ENCODE measurements at places on chromosomes 3 and 15. TPM values are rescaled to one million over a fixed set of nuclear protein-coding genes. Genes with fewer than 3 reads are reported as not detected.
A peak's percentile ranks its signal among the peaks of the same experiment; 100 is the strongest.

DNA sequence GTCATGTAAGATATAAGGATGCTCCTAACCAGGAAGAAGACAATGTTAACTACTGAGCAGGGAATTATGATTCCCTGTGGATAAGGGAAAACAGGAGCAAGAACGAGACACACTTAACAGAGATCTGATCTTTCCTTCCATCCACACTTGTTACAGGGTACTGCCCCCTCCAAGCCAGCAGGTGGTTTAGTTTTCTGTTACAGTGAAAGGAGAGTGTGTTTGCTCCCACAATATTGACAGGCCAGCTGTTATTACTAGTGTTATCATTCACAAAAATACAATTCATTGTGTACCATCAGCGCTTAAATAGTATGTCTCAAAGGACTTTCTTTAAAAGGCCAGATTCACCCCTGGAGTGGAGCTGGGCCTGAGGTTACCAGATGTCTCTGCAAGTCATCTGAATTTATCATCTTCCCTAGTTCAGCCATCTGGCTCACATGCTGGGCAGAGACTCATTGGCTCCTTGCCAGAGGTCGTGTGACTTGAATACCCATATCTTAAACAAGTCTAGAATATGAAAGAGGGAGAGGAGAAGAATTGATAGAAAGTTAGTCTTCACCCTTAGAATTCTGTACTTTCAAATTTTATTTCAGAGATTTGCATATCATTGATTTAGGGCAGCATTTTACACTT is 16.8 kb upstream of the FMN1 start:
- H3K4me1 ChIP-seq: no peaks in the 10 kb centered on the region
- H3K36me3 ChIP-seq: no peaks in the 10 kb centered on the region
- no peak for DNase-seq
- H3K4me3 ChIP-seq: no peak overlapping the region

The CHRFAM7A gene
- total RNA-seq: 0.96 TPM

- no peaks in the 10 kb centered on the region for H3K27me3 ChIP-seq
- no peaks in the 10 kb centered on the region for H3K36me3 ChIP-seq
- no peak overlapping the region for H3K4me3 ChIP-seq
- no peak overlapping the region for H3K27ac ChIP-seq
- no peaks in the 10 kb centered on the region for H3K4me1 ChIP-seq
These were observed 156.2 kb downstream of the PLCL2 start for GRCh38 chr3:17040990-17041377.

DNA sequence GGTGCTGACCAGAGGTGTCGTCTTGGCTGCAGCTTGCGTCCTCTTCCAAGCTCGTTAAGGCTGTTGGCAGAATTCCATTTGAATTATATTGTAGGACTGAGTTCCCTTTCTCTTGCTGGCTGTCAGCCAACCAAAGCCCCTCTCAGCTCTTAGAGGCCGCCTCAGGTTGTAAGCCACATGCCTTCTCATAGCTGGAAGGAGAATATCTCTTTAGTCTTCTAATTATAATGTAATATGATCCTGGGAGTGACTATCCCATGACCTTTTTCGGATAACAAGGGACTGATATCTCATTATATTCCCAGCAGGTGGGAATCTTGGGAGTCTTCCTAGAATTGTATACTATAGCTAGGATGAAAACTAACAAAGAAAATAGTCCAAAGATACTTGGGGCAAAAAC is 4.8 kb downstream of the SCG5 start:
- no peak for DNase-seq
- H3K27ac ChIP-seq: no peak overlapping the region
- H3K27me3 ChIP-seq: peaks cover 9% of the 10 kb centered on the region
- peaks cover 11% of the 10 kb centered on the region for H3K4me1 ChIP-seq

- no peak overlapping the region for H3K27ac ChIP-seq
- no peaks in the 10 kb centered on the region for H3K27me3 ChIP-seq
- peaks cover 2% of the 10 kb centered on the region for H3K36me3 ChIP-seq
- peaks cover 2% of the 10 kb centered on the region for H3K4me1 ChIP-seq
These were observed 81.5 kb downstream of the PPM1L start for GRCh38 chr3:160837394-160837980.

DNA sequence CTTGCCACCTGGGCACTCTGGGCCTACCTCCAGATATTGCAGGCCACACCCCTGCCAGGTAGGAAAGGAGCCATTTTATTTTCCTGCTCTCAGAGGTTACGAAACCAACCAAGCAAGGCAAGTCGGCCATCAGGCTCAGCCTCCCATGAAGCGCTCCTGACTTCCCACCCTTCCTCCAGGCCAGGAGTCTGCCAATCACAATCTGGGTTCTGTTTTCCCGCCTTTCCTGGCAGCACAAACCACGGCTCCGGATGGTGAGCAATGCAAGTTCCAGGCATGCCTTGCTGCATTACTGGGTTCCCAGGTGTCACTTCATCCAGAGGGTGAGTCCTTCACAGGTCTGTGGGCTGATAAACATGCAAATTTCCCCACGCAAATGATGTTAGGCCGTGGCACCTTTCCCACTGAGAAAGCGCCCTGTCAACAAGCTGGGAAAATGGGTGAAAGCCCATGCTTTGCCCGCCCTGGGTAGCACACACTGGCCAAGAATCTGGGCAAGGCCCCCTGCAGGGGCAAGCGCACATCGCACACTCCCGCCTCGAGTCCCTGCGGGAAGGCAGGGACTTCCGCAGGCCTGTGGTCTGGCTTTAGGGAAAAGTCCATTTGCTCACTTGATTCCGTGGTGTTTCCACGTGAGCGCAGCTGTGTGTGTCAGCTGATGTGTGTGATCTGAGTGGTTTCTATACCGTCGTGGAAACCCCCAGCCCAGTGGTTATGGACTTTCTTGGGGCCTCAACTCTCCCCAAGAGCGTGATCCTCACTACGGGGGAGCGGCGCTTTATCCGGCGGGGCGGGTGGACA is 61.6 kb upstream of the RYK start:
- H3K36me3 ChIP-seq: no peaks in the 10 kb centered on the region
- H3K27ac ChIP-seq: no peak overlapping the region
- no peak for DNase-seq
- no peak overlapping the region for H3K4me3 ChIP-seq
- peaks cover 20% of the 10 kb centered on the region for H3K4me1 ChIP-seq

The PTX3 gene
- 0.40 TPM for total RNA-seq

The TMEM158 gene
- 3.8 TPM for total RNA-seq

GRCh38 chr15:61205346-61205921 is 23.7 kb downstream of the RORA start:
- H3K27me3 ChIP-seq: no peaks in the 10 kb centered on the region
- no peaks in the 10 kb centered on the region for H3K4me1 ChIP-seq
- H3K4me3 ChIP-seq: no peak overlapping the region
- H3K27ac ChIP-seq: no peak overlapping the region
- DNase-seq: no peak

- H3K4me3 ChIP-seq: no peak overlapping the region
- no peaks in the 10 kb centered on the region for H3K27me3 ChIP-seq
These were observed 762.7 kb downstream of the ROBO1 start for GRCh38 chr3:79005084-79005483.

- H3K27me3 ChIP-seq: peaks cover 10% of the 10 kb centered on the region
- H3K36me3 ChIP-seq: peaks cover 4% of the 10 kb centered on the region
- H3K4me3 ChIP-seq: no peak overlapping the region
- no peaks in the 10 kb centered on the region for H3K4me1 ChIP-seq
- peak overlapping the region; percentile 21 for H3K27ac ChIP-seq
These were observed 21.9 kb downstream of the ACAA1 start for GRCh38 chr3:38114875-38115644.

GRCh38 chr3:160963949-160964348 is 141.2 kb downstream of the B3GALNT1 start:
- no peaks in the 10 kb centered on the region for H3K27me3 ChIP-seq
- no peak overlapping the region for H3K4me3 ChIP-seq
- DNase-seq: no peak
- H3K36me3 ChIP-seq: peaks cover 14% of the 10 kb centered on the region
- H3K4me1 ChIP-seq: peaks cover 7% of the 10 kb centered on the region
- H3K27ac ChIP-seq: no peak overlapping the region

GRCh38 chr3:87088993-87089841 is 98.3 kb upstream of the VGLL3 start:
- no peaks in the 10 kb centered on the region for H3K27me3 ChIP-seq
- H3K36me3 ChIP-seq: no peaks in the 10 kb centered on the region
- DNase-seq: no peak
- no peak overlapping the region for H3K27ac ChIP-seq
- H3K4me3 ChIP-seq: peak overlapping the region; percentile 63

DNA sequence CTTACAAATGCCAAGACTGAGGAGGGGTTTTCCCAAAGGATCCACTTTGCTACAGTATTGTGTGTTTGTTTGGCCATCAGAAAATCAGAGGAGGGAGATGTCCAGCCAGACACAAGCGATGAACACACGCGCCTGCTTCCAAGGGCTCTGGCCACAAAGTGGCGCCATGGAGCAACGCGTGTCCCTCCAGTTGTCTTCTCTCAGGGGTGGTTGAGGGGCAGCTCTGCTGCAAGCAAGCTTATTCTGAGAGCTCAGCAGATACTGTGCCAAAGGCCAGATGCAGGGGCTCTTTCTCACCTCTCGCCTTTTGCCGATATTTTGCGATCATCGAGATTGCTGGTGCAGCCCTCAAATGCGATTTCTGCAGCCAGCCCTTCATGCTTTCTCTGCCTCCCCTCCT is 88.9 kb upstream of the OSBPL11 start:
- no peaks in the 10 kb centered on the region for H3K36me3 ChIP-seq
- H3K4me3 ChIP-seq: no peak overlapping the region
- DNase-seq: no peak

- H3K36me3 ChIP-seq: no peaks in the 10 kb centered on the region
- DNase-seq: no peak
- H3K4me1 ChIP-seq: no peaks in the 10 kb centered on the region
- no peak overlapping the region for H3K4me3 ChIP-seq
- no peaks in the 10 kb centered on the region for H3K27me3 ChIP-seq
- H3K27ac ChIP-seq: no peak overlapping the region
These were observed 329.9 kb upstream of the ROBO1 start for GRCh38 chr3:80097674-80098073.

DNA sequence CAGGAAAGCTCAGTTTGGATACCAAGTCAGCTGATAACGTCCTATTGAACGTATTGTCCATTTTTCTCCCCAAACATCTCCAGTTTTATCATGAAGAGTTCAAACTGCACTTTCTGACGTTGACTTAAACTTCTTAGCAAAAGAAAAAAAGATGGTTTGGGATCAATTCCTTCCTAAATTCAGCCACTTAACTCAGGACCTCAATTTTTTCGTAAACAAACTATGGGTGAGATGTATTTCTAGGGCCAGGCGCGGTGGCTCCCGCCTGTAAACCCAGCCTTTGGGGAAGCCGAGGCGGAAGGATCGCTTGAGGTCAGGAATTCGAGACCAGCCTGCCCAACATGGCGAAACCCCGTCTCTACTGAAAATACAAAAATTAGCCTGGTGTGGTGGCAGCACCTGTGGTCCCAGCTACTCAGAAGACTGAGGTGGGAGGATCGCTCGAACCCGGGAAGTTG is 464 bp upstream of the MRPS25 start:
- peak overlapping the region; percentile 98 for H3K27ac ChIP-seq
- peak overlapping the region; percentile 96 for H3K4me3 ChIP-seq
- DNase-seq: no peak
- H3K36me3 ChIP-seq: peaks cover 6% of the 10 kb centered on the region
- no peaks in the 10 kb centered on the region for H3K27me3 ChIP-seq
